Omental fat pad (tissue), 4 donors: ENCODE measurements at places on chromosomes 1 and 21. TPM values are rescaled to one million over a fixed set of nuclear protein-coding genes. Genes with fewer than 3 reads are reported as not detected.

Gene TLCD4
- 18.5 TPM for total RNA-seq

- DNase-seq = no peak
Measured at GRCh38 chr1:29870621-29871020, 634.3 kb downstream of the PTPRU start.

DNA sequence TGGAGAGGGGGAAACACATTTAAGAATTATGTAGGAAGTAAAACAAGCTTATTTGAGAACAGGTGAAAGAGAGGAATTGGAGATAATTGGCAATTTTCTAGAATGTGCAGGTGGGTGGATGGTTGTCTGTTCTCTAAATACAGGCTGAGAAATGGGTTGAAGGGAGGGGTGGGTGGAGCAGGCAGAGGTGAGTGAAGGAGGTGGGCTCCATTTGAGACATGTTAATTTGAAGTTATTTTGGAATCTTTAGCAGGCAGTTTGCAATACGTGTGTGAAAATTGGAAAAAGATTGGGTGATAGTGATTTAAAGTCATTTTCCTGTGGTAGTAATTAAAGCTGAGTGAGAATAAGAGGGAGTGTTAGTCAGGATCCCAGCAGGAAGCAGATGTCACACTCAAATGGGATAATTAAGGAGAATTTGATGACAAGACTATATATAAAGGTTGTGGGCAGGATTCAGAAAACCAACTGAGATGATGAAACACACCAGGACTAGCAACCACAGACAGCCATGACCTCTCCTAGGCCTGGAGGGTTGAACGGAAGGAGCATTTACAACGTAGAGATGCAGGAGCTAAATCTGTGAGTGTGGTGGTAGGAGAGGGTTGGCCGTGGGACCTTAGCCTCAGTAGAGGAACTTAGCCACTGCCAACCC, 40.6 kb downstream of the CHRM3 start:
- DNase-seq = no peak

GRCh38 chr1:107695341-107695740, 269.6 kb downstream of the VAV3 start:
- no peak for DNase-seq

GRCh38 chr1:68015369-68015768, 35.1 kb downstream of the DIRAS3 start:
- no peak for DNase-seq
